AG09309 (cell line): ENCODE measurements at places on chromosomes 1 and 21.
A peak's percentile ranks its signal among the peaks of the same experiment; 100 is the strongest.

GRCh38 chr21:30044447-30045064, 104.8 kb upstream of the GRIK1 start:
- no peak for DNase-seq

DNA sequence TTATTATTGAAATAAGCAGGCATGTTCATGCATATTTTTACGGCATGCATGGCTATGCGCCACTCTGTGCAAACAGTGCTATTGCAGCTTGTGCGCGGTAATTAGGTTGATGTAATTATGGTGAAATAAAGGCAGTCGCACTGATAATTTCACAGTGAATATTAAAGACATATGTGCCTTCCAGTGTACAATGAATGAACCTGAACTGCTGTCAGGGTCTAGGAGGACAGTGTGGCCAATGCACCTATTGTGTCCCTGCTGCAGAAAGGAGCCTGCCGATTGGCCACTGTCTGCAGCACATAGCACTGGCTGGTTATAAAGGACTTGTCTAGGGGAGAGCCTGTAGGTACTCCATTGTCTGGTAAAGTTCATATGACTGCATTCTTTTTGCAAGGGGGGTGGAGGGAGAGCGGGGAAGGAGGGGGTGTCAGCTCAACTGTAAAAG, 340.4 kb downstream of the USP25 start:
- no peak for DNase-seq

- DNase-seq = no peak
Observed at GRCh38 chr1:167551362-167551761, 2.2 kb downstream of the CREG1 start.

GRCh38 chr1:229365569-229365968, 22.7 kb upstream of the CCSAP start:
- DNase-seq = no peak

GRCh38 chr21:42542196-42542595, 28.5 kb downstream of the SLC37A1 start:
- DNase-seq = no peak

- DNase-seq = no peak
Observed at GRCh38 chr1:159937054-159937750, 8.2 kb downstream of the IGSF9 start.

- DNase-seq = no peak
Observed at GRCh38 chr1:110346690-110347089, 7.5 kb downstream of the RBM15 start.

- no peak for DNase-seq
Observed at GRCh38 chr1:247966532-247967204, 1.6 kb downstream of the OR2AK2 start.

GRCh38 chr1:115239426-115239825, 98.6 kb downstream of the NGF start:
- peak; percentile 80 for DNase-seq

- no peak for DNase-seq
Observed at GRCh38 chr1:150484431-150484830, 2.8 kb upstream of the TARS2 start.

GRCh38 chr1:39272798-39273469, 68.4 kb downstream of the MACF1 start:
- no peak for DNase-seq

- DNase-seq = no peak
Observed at GRCh38 chr1:37100310-37100709, 66.0 kb upstream of the GRIK3 start.

DNA sequence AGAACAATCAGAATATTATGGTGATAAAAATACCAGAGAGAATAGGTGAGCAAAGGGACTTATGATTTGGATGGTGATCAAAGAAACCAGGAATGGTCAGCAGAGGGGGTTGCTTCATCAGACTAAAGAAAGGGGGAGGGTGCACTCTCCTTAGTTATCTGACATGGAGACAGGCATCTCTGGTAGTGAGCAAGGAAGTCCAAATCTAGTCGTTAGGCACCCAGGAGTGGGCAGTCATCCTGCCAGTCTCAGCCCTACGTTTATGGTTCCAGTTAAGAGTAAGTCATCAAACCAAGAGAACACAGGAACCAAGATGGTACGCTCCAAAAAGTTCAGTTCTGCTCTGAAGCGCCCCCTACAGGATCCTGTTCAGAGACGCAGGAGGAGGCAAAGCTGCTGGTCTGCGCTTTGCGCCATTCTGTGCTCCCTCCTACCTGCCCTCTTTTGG, 28.6 kb downstream of the EBNA1BP2 start:
- DNase-seq = no peak

- no peak for DNase-seq
Observed at GRCh38 chr21:46431884-46432488, 26.7 kb upstream of the DIP2A start.

- no peak for DNase-seq
Observed at GRCh38 chr1:87560137-87560536, 231.5 kb downstream of the LMO4 start.

- DNase-seq = no peak
Observed at GRCh38 chr1:106568201-106568974, 488.1 kb upstream of the PRMT6 start.

DNA sequence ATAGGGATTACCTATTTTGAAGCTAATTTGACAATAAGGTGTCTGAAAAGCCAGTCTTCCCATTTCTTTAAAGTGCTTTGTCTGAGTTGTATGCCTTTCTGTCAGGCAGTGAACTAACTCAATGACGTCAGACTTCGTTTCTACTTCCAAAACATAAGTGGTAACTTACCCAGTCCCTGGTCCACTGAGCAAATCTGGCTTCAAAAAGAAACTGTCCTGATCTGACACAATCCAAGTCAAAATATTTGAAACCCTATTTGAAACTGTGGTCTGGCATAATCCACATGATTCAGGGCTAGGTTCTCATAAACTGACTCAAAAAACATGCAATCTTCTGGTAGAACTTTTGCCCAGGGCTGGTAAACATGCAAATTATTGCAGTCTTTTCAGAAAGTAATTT, 34.0 kb downstream of the DIRAS3 start:
- peak; percentile 81 for DNase-seq

DNA sequence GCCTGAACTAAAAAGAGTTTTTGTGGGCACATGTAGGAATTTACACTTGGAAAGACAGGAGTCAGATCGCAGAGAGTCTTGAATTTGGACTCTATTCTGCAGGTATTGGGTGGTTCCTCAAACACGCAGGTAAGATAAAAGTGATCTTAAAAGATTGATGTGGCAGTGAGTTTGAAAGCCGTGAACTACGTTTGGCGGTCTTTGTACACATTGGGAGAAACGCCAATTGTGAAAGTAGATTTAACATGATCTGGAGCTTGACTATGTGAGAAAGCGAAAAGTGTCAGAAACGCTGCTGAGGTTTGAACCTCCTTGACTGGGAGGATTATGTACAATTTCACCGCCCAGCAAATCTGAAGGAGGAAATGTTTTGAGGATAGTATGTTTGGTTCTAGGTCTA, 1.5 kb upstream of the PPP2R5A start:
- DNase-seq = no peak

GRCh38 chr1:204455063-204455830, 39.4 kb downstream of the PIK3C2B start:
- DNase-seq = no peak

- no peak for DNase-seq
Observed at GRCh38 chr21:44253832-44254710, 7.6 kb downstream of the DNMT3L start.

DNA sequence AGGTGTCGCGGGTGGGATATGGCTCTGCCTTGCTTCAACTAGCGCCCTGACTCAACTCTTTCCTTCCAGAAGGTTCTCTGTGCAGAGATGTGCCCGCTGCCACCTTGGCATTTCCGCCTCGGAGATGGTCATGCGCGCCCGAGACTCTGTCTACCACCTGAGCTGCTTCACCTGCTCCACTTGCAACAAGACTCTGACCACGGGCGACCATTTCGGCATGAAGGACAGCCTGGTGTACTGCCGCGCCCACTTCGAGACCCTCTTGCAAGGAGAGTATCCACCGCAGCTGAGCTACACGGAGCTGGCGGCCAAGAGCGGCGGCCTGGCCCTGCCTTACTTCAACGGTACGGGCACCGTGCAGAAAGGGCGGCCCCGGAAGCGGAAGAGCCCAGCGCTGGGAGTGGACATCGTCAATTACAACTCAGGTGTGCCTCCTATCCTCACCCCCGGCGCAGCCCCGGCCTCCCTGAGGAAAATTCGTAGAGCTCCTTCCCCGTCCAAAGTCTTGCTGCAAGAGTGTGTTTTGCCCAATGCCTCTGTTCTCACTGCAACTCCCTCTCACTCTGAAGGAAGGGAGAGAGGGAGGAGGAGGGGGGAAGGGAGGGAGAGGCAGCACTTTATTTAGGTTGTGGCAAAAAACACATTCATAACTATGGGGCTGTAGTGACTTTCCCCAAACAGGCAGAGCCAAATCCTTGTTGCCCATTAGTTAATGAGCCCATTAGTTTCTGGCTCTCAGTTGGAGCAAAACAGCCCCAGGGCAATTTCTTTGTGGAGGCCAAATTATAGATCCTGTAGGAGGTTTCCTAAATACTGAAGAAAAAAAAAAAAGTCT, 4.3 kb downstream of the LHX9 start:
- DNase-seq = no peak

- DNase-seq = peak; percentile 37
Observed at GRCh38 chr21:35428001-35428320, 378.9 kb upstream of the RUNX1 start.

DNA sequence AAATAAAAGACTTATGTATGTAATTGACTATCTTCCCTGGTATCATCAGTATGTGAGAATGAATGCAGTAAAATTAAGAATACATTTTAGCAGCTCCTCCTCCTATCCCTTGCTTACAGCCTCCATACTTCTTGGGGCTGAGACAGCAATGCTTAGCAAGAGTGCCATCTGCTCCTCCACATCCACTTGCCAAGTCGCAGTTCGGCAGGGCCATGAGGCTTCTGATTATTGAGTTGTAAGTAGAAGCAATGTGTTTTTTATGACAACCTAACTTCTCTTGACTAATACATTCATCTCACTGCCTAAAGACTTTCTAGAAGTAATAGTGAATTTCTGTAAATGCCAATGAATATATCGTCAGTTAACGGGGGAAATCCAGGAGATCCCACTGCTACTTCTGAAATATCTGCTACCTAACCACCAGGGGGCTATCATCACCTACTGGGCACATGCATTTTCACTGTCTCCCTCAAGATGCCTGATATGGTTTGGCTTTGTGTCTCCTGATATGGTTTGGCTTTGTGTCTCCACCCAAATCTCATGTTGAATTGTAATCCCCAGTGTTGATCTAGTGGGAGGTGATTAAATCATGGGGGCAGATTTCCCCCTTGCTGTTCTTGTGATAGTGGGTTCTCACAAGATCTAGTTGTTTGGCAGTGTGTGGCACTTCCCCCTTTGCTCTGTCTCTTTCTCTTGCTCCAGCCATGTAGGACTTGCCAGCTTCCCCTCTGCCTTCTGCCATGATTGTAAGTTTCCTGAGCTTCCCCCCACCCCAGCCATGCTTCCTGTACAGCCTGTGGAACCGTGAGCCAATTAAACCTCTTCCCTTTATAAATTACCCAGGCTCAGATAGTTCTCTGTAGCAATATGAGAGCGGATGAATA, 59.6 kb downstream of the EXTL2 start:
- DNase-seq = no peak

GRCh38 chr1:204373911-204374310, 14.2 kb upstream of the PLEKHA6 start:
- DNase-seq = no peak

GRCh38 chr1:227285745-227286144, 32.5 kb downstream of the CDC42BPA start:
- no peak for DNase-seq

DNA sequence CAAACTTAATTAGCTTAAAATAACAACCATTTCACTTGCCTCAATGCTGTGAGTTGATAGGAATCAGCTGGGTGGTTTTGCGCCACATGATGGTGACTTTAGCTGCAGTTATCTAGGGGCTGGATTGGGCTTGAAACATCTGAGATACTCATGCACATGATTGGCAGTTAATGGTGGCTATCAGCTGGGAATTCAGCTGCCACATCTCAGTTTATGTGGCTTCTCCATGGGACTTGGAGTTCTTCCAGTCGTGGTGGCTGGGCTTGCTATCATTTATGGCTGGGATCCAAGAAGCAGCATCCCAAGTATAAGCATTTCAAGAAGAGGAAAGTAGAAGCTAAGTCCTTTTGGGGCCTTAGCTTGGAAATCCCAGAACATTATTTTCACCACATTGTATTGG, 36.4 kb downstream of the PDC start:
- no peak for DNase-seq

DNA sequence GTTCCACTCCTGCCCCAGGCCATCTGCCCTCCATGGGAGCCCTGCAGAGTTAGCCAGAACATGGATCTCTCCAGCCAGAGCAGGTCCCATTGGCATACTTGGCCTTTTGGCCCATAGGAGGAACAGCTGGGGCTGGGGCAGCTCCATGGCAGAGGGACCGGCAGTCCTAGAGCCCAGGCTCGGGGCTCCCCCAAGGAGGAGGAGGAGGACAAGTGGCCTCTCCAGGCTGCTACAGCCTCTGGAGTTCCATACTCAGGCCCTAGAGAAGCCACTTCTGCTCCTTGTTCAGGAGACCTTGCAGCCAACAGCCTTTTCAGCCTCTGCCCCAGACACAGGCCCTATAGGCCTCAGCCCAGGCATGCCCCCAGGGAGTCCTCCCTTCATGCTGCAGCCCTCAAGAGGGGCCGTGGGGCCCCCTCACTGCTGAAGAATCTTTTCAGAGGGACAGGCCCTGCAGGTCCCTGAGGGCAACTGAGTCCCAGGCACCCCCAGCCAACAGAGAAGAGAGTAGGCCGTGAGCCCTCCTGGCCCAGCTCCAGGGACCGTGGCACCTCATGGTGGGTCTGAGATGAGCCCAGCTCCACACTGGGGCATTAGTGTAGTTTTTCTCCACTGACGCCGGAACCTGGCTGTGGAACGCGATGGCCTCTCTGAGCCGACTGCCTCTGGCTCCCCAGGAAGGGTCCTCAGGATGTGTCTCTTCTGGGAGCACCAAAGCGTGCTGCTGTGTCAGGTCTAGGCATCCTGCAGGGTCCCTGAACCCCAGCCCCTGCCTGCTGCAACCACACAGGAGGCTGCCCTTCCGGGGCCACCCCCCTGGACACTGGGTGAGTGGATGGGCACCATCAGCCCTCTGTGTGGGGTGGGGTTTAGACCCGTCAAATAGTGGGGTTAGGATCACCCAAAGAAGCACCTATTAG, 297.6 kb upstream of the VAMP3 start:
- DNase-seq = no peak

- no peak for DNase-seq
Observed at GRCh38 chr1:165892935-165893334, 65.5 kb downstream of the UCK2 start.

DNA sequence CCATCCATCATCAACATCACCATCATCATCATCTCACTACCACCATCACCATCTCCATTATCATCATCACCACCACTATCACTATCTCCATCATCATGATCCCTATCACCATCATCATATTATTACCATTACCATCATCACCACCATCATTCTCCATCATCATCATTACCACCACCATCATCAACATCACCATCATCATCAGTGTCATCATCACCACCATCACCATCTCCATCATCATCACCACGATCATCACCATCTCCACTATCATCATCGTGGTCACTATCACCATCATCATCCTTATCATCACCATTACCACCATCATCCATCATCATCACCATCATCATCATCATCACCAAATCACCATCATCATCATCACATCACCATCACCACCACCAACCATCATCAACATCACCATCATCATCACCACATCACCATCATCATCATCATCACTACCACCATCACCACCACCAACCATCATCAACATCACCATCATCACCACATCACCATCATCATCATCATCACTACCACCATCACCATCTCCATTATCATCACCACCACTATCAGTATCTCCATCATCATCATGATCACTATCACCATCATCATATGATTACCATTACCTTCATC, 202.1 kb upstream of the VAMP3 start:
- DNase-seq = no peak
